ENCODE measurements at places on chromosomes 3 and 15.

- no peak for DNase-seq
Measured at GRCh38 chr15:65338366-65338765, 33.9 kb downstream of the RNU5B-1 start.

GRCh38 chr15:48674876-48675275 lies 29.4 kb upstream of the FBN1 start:
- DNase-seq = no peak

GRCh38 chr3:98577178-98577895 lies 16.1 kb downstream of the CPOX start:
- DNase-seq = no peak

GRCh38 chr3:196501316-196502044 lies 2.1 kb downstream of the RNF168 start:
- DNase-seq = no peak

- no peak for DNase-seq
Measured at GRCh38 chr3:168049367-168049974, 46.3 kb downstream of the GOLIM4 start.

GRCh38 chr3:51930439-51930838 lies 11.3 kb downstream of the RRP9 start:
- DNase-seq = no peak

DNA sequence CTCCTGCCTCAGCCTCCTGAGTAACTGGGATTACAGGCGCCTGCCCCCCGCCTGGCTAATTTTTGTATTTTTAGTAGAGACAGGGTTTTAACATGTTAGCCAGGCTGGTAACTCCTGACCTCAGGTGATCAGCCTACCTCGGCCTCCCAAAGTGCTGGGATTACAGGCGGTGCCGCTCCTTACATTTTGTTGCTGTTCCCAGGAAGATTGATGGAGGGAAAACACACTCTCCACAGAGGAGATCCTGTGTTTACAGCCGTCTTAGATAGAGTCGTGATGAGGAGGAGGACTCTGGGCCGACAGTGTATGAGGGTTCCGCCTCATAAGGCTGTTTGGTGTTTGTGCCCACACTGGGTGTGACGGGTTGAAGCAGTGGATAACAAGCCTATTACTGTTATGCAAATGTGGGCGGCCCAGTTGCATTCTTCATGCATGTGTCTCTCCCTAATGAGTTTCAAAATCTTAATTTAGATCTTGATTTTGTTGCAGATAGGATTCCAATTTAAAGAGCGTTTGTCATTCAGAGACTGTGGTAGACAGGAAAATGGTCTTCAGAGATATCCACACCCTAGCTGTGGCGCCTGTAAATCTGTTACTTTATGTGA lies 60.0 kb downstream of the APBA2 start:
- no peak for DNase-seq

DNA sequence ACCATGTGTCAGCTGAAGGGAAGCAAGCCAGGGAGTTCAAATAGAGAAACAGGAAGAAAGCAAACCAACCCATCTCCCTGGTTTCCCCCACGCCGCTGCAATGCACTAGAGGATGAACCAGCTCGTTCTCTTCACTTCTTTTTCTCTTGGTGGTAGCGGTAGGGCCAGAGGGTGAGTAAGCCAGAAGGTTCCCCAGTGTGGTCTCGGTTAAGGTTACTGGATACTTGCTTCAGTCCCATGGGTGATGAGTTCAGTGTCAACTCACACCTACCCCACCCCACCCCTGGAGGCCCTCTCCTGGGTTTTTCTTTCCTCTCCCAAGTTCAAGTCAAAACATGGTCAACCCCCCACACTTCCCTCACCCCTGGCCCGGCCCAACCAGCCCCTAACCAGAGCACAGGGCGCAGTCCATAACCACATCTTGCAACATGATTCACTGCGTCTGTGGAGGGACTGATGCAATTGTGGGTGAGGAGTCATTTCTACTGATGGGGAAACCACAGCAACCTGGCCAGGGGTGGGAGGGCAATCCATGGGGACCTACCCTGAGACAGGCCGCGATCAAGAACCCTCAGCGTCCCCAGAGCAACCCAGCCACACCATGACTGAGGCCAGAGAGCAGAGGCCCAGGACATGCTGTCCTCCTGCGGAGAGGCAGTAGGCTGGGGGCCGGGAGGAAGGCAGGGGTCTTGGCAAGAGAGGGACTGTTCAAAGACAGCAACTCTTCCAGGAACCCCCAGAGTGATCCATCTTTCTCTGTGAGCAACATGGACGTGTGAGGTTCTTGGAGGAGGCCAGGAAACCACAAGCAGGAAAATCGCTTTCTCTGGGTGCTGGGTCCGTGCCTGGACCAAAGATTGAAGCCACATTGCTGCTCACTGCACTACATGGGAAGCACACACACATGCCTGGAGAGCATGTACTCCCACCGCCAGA lies 276.6 kb downstream of the UACA start:
- DNase-seq = no peak

GRCh38 chr3:72289692-72290071 lies 504.7 kb upstream of the PROK2 start:
- DNase-seq = no peak

GRCh38 chr15:90388462-90389380 lies 679 bp downstream of the IQGAP1 start:
- DNase-seq = peak; percentile 70

DNA sequence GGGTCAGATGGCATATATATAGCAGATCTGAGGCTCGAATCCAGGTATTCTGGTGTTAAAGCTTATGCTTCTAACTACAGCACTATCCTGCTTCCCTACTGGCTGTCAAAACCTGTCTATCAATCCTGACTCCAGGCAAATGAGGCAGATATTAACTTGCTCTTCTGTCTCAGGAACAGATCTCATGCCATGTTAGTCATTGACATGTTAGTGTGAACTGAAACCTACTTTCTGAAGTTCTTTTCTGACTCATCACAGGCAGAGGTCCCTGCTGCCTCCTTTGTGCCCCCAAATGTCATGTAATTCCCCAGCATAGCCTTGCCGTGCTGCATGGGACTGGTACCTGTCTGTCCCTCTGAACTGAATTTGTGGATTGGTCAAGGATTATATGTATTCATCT lies 125.0 kb upstream of the SMAD3 start:
- no peak for DNase-seq

GRCh38 chr3:43638594-43639447 lies 17.0 kb upstream of the ANO10 start:
- no peak for DNase-seq

GRCh38 chr15:66067687-66068086 lies 185.9 kb downstream of the MEGF11 start:
- no peak for DNase-seq

GRCh38 chr3:187750513-187751123 lies 5.3 kb upstream of the BCL6 start:
- DNase-seq = no peak

- peak; percentile 19 for DNase-seq
Measured at GRCh38 chr3:24088782-24089181, 143.7 kb downstream of the NR1D2 start.

GRCh38 chr3:36512555-36512954 lies 132.3 kb downstream of the STAC start:
- DNase-seq = no peak

- DNase-seq = no peak
Measured at GRCh38 chr3:154851644-154852043, 228.5 kb upstream of the MME start.

GRCh38 chr3:162130582-162130981 lies 634.0 kb downstream of the OTOL1 start:
- DNase-seq = no peak

DNA sequence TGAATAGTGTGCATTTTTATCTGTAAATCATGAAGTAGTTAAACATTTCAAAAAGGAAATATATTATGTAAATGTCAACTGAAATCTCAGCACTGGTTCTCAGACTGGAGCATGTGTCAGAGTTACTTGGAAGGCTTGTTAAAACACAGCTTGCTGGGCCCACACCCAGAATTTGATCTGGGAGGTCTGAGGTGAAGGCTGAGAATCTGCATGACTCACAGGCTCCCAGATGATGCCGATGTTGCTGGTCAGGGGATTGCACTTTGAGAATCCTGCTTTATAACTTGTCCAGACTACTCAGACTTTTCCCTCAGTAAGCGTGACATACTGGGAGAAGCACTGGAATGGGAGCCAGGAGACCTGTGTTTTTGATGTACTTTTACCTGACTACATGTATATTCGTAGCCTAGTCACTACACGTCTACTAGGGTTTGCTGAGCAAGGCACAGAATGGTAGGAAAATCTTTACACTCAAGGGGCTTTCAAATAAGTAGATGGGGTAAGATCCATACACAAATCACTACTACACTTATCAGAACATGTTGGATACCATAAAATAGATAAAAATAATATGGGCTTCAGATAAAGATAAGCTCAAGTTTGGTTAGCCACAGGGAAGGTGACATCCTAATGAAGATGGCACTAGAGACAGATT lies 77.1 kb upstream of the MEX3B start:
- peak; percentile 80 for DNase-seq

DNA sequence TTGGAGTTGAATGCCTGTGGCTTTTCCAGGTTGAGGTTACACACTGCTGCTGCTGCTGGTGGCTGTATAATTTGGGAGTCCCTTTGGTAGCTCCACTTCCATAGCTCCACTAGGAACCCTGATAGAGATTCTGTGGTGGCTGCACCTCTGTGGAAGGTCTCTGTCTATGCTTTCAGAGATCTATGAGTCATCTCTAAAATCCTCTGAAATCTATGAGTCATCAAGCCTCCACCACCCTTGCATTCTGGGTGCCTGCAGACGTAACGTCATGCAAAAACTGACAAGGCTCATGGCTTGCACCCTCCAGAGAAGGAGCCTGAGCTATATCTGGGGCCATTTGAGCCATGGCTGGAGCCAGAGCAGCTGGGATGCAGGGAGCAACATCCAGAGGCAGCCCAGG lies 1037.0 kb upstream of the CFAP20DC start:
- no peak for DNase-seq

DNA sequence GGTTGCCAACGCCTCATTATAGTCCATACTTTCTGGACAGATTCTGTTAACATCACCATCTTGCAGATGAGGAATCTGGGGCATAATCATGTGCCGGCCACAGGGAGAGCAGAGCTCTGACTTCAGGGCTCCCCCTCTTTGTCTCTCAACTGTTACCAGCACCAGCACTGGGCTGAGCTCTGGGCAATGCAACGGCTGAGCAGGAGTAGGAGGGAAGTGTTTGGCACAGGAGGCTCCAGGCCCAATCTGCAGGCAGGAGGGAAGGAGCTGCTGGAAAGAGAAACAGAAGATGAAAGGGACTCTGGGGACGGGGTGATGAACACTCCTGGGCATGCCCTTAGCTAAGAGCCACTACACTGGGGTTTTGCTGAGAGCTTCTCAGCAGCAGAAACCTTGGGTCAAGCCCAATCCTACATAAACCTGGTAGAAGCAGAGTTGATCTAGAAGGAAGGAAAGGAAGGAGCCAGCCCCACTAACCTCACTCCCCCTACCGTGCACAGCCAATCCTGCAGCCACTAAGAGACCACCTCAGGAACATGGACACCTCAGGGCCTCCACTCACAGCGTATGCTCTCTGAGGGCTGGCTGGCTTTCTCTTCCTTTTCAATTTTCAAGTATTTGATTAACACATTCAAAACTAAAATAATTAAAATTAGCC lies 73.1 kb upstream of the SPATA12 start:
- DNase-seq = no peak

DNA sequence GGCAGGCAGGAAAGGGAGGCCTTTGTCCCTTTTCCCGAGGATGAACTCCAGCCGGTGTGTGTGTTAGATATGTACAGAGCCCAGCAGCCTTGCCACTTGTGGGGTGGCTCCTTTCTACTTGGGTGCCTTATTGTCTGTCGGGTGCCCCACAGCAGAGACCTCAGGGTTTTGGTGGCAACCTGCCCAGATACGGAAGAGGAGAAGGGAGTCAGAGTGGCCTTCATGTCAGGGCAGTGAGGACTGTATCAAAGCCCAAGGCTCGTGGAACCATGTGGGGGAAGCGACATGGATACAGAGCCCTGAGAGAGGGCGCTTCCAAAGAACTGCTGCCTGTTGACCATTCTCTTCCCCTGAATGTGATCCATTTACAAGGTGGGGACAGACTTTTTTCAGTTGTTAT lies 166.2 kb downstream of the SLCO3A1 start:
- DNase-seq = no peak

DNA sequence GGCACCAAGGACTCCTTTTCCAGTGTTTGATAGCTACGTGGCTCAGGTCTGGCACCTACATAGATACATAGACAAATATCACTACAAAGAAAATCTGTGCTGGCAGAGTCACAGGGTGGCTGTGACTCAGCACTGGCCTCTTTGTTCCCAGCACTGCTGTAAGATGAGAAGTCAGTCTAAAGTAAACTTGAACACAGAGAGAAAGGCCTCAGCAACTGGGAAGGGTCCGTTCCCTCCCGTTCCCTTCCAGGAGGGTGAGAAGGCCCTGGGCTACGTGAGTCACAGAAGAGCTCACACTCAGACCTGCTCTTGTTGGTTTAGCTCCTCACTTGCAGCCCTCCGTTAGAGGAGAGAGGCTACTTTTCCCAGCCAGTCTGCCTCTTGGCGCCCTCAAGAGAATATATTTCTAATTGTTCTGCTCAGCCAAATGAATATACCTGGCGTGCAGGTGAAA lies 23.1 kb downstream of the ANXA2 start:
- DNase-seq = peak; percentile 100

GRCh38 chr3:183984749-183985729 lies 32.6 kb downstream of the ABCC5 start:
- DNase-seq = no peak

DNA sequence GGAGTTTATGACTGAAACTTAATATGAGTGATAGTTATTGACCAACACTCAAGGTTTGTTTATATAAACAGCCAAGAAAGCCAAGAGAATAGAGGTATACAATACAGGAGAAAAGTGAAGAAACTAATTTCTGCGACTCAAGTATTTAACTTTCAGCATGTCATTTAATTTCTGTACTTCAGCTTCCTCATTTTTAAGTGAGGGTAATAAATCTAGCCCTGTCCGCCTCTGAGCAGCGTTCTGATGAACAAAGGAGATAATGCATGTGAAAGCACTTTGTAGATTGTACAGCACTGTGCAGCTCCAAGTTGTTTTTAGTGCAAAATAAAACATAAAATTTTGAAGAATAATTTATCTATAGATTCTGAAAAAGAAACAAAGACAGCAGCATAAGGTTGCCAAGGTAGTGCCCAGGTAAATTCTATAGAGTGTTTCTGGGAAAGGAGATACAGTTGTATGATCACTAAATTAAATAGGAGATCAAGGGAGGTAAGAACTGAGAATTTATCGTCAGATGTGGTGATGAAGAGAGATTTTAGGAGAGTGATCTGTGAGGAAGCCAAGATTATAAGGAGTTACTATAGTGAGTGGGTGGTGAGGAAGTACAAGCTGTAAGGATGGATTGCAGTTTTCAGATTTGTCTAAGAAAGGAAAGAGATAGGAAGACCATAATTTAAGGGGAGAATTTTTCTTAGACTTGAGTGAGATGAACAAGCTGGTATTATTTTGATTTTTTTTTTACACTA lies 71.3 kb downstream of the RASA2 start:
- no peak for DNase-seq
